Foreskin keratinocyte (primary cell): ENCODE measurements at places on chromosomes 1 and 21. TPM values are rescaled to one million over a fixed set of nuclear protein-coding genes. Genes with fewer than 3 reads are reported as not detected.

CLDN8 gene
- polyA plus RNA-seq, result not detected in 2 replicates

OR2G6 gene
- polyA plus RNA-seq, result not detected in 2 replicates

C1orf185 gene
- not detected in 2 replicates for polyA plus RNA-seq

CD48 gene
- not detected in 2 replicates for polyA plus RNA-seq

OR2L2 gene
- polyA plus RNA-seq, result not detected in 2 replicates

AK4 gene
- 7.8 and 19.8 TPM in 2 replicates for polyA plus RNA-seq

HES4 gene
- polyA plus RNA-seq, result 6.4 and 13.9 TPM in 2 replicates

SPATA1 gene
- 0.21 and 0.37 TPM in 2 replicates for polyA plus RNA-seq

RIPPLY3 gene
- 0.53 and 0.56 TPM in 2 replicates for polyA plus RNA-seq

SAMD13 gene
- 0.51 and 0.79 TPM in 2 replicates for polyA plus RNA-seq
